CD4-positive, alpha-beta T cell treated with Interferon gamma for 1 hour (primary cell): ENCODE measurements at places on chromosomes 6 and 20.
A peak's percentile ranks its signal among the peaks of the same experiment; 100 is the strongest.

GRCh38 chr6:90294614-90294988, 2.0 kb downstream of the BACH2 start:
- DNase-seq: peak; percentile 67

DNA sequence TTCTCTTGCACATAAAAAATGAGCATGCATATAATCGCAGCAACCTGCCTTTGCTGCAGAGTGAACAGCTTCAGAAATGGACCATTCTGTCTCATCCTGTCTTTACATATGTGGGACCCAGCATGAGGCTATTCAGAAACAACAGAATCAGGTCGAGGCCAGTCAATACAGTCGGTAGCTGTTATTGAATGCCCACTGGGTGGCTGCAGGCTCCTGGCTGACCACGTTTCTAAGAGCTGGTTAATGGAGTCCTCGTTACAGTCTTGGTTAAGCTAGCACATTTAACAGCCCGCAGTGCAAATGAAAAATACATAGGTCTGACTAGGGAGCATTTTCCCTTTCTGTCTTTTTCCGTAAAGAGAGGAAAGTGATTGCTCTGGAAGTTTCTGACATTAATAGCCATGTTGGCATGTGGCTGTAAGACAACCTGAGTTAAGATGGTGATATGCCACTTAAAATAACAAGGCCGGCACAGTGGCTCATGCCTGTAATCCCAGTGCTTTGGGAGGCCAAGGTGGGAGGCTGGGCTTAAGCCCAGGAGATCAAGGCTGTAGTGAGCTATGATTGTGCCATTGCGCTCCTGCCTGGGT, 75.0 kb downstream of the SHLD1 start:
- no peak for DNase-seq

DNA sequence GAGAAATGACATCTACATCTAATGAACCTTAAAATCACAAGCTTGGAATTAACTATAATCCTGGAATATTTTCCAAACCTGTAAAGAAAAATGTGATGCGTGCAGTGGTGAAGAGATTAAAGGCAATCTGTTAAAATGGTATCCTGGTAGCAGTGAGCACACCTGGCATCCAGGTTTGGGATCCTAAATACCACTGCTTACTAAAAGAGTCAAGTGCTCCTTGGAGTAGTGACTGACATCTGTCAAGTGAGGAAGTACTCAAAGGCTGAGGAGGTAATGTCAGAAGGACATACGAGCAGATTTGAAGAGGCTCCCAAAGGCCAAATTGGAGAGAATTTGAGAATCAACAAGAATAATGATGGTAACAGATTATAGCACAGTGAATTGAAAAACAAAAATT, 32.8 kb downstream of the PCMT1 start:
- DNase-seq: no peak

DNA sequence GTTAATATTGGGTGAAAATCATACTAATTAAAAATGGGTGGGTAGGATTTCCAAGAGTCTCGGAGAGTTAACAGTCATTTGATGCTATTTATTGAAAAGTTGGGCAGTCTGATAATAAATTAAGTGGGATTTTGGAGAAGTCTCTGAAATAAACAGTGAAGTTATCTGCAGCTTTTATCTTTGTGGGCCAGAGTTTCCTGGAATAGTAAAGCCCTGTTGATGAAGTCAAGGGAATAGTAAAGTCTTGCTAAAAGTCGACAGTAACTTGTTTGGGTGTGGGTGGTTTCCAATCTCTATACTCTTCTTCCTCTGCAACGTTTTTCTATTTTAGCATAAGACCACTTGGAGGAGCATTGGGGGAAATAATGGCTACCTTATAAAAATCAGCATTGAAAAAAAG, 493.6 kb downstream of the EPM2A start:
- no peak for DNase-seq

GRCh38 chr6:125154118-125154760, 666 bp downstream of the TPD52L1 start:
- no peak for DNase-seq

DNA sequence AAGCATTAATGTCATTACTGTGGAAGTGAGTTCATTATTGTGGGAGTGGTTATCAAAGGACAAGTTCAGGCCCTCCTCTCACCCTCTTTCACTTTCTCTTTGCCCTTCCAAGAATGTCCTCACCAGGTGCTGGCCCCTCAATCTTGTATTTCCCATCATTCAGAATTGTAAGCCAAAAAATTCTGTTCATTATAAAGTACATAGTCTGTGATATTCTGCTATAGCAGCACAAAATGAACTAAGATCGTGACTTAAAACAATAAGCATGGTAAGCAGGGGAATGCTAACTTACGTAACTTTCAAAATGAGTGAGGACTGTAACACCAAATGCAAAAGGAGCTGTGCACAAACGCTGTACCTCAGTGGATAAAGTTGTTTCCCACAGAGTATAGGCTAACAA, 515.7 kb upstream of the BTBD3 start:
- DNase-seq: no peak

- no peak for DNase-seq
These were observed 1.9 kb downstream of the BAG2 start for GRCh38 chr6:57173886-57174510.

DNA sequence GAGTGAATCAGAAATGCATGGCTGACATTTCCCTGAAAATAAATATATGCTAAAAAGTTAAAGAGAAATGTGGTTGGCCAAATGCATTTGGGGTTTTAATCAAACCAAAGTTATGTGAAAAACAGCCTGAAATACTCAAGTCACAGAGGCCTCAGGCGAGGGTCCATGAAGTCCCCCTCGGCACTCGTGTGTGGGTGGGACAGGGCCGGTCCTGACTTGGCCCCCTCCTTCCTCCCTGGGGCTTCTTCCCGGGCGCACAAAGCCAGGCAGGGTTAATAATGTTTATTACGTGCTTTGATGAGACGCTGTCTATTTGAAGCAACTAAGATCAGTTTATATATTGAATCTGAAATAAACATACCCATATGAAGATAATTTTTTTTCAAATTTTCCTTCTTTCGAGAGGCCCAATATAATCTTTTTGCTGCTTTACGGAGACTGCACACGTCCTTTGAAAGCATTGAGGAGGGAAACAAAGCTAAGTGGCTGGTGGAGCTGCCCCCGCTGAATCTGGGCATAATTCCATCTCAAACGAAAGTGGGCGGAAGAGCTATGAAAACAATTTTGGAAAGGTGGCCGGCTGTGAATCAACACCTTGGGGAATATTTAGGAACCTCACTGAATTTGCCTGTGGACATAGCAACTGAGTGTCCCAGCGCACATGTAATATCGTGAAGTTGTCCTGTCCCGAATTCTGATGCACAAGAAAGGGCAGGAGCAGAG, 55.8 kb upstream of the SMOC2 start:
- no peak for DNase-seq
